ENCODE measurements at places on chromosomes 6 and 20.

GRCh38 chr6:133340557-133340956 is 99.4 kb downstream of the EYA4 start:
- no peak for DNase-seq

GRCh38 chr20:10654250-10654610 is 19.6 kb downstream of the JAG1 start:
- DNase-seq: no peak

- no peak for DNase-seq
Measured at GRCh38 chr6:32962213-32962826, 6.1 kb upstream of the BRD2 start.

GRCh38 chr6:127608554-127609270 is 31.7 kb downstream of the C6orf58 start:
- no peak for DNase-seq

- no peak for DNase-seq
Measured at GRCh38 chr6:160222491-160222890, 36.1 kb downstream of the SLC22A2 start.

DNA sequence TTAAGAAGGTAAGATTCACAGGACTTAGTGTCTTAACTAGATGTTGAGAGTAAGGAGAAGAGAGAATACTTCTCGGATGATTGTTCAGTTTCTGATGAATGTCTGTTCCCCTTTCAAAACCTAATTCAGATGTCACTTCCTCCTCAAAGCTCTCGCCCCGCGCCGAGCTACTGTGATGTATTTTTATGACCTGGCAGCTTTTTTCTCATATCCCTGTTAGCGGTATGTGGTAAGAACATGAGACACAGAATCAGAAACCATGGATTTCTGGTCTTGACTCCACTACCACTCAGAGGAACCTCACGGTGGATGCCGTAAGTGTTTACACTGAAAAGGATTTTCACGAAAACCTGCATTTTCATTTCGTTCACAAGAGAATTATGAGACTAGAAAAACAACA is 48.4 kb downstream of the CEP43 start:
- DNase-seq: no peak

- no peak for DNase-seq
Measured at GRCh38 chr20:46999801-47000465, 105.3 kb downstream of the EYA2 start.

DNA sequence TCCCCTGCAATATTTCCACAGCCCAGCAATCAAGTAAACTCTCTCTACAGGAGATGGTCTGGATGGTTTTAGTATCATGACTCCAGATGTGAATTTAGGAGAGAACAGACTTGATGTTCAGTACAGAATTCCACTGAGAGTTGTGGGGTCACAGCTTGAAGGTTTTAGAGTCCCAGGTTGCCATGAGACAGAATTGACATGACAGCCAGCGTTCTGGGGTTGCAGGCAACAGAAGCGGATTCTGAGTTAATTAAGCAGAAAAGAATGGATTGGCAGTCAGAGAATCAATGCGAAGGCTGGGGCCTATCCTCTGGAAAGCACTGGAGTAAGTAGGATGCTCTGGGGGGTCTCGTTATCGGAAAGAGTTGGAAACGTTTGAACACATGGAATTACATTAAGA is 2.4 kb upstream of the KIAA1755 start:
- no peak for DNase-seq

DNA sequence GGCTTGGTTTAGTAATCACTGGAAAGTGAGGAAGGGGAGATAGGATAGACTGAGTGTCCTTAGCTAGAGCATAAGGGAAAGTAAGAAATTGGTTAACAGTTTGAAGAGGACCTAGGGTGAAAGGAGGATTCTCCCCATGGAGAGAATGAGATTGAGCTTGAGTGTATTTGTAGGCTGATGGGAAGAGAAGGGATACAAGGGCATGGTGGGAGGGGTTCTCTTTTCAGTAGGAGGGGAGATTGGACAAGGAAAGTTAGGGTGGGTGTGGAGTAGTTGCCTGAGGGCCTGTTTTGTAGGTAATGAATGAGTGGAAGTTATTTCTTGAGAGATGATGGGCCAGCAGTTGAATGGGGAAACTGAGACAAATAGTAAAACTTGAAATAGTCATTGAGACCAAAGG is 1.9 kb downstream of the TRMT11 start:
- no peak for DNase-seq

- peak; percentile 82 for DNase-seq
Measured at GRCh38 chr6:158853072-158853879, 34.1 kb upstream of the EZR start.

DNA sequence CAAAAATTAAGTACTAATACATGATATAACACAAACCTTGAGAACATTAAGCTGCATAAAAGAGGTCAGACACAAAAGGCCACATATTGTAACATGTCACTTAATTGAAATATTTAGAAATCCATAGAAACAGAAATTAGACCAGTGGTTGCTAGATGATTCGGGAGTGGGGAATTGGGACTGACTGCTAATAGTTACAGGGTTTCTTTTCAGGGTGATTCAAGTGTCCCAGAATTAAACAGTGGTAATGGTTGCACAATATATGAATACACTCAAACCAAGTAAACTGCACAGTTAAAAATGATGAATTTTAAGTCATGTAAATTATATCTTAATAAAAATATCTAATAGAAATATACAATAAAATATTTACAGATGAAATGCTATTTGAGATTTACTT is 174.5 kb downstream of the WDR27 start:
- no peak for DNase-seq

DNA sequence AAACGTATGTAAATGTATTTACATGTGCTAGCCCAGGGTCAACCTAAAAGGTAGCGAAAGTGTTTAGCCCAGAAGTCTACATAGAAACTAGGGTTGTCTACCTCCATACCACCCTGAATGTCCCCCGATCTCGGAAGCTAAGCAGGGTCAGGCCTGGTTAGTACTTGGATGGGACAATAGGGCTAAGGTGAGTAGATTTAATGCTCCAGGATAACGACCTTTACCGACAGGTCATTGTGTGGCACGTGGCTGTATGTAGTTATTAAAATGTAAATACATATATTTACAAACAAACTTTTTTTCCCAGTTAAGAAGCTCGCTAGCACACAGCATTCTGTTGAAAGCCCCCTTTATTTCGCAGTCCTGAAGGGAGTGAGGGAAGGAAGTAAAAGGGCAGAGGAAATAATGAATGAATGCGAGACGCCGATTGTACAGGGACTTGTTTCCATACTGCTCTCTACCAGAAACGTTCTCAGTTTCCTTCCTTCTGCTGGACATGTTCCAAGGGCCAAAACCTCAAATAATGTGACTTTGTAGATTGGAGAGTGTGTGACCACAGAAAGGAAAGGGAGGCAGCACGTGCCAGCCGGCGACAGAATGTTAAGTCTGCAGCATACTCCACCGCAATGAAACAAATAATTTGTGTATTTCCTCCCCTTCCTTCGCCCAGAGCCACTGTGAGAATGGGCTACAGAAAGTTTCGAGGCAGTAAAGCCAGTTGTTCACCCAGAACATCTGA is 612 bp downstream of the ADAT2 start:
- DNase-seq: peak; percentile 1

- no peak for DNase-seq
Measured at GRCh38 chr20:12928755-12929401, 79.9 kb upstream of the SPTLC3 start.

DNA sequence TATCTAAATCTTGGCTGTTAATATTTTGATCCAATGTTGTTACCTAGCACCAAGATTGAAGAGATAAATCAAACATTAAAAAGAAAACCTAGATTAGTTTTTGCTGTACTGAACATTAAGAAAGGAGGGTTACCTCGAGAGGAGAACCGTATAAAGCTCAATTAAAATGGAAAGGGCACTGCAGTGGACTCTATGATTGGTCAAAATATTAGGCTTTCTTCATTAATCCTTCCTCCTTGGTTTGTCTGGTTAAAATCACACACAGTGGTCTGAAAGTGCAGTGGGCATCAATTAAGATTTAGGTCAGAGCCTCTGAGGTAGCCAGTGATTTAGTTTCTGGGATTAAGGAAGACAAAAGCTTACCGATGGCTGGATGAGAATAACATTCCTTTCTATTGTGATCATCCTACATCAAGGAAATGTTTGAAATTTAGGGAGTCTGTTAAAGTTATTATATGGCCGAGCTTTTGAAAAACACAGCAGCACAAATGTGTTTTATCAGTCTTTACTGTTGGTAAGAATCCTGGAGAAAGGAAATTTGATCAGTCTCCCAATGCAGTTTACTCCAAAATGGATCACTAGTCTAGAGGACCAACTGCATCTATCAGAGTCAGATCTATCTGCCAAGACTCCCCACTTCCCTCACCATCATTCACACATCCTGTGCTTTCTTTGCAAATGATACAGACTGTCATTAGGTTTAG is 134.6 kb upstream of the NEDD9 start:
- no peak for DNase-seq

- DNase-seq: no peak
Measured at GRCh38 chr6:166687070-166687878, 60.2 kb upstream of the RPS6KA2 start.

GRCh38 chr6:138815797-138816528 is 20.1 kb downstream of the ECT2L start:
- DNase-seq: no peak

DNA sequence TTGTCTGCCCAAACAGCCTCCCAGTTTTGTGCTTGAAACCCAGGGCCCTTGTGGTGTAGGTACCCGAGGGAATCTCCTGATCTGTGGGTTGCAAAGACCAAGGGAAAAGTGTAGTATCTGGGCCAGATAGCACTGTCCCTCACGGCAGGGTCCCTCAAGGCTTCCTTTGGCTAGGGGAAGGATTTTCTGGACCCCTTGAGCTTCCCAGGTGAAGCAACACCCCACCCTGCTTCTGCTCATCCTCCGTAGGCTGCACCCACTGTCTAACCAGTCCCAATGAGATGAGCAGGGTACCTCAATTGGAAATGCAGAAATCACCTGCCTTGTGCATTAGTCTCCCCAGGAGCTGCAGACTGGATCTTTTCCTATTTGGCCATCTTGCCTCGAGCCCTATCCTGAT is 791.8 kb upstream of the MANEA start:
- no peak for DNase-seq

GRCh38 chr6:137277971-137278637 is 58.9 kb upstream of the IFNGR1 start:
- DNase-seq: no peak

- DNase-seq: no peak
Measured at GRCh38 chr6:149231778-149232177, 85.7 kb upstream of the TAB2 start.

DNA sequence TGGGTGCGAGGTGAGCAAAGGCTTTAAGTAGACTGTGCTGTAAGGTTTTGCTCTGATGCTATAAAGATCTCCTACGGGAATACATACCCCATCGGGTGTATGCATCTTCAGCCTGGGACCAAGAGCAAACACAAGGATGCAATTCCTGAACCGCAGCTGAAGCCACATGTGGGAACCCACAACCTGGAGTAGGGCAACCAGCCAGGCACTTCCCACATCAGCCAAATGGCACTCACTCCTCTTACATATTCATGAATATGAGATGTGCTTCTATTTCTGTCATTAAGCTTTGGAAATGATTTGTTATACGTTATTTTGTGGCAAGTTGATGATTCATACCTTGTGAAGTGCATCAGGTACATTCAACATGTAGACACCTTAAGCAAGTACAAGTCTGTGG is 619.2 kb downstream of the C6orf118 start:
- DNase-seq: no peak
